ENCODE measurements at places on chromosomes 2 and 18. TPM values are rescaled to one million over a fixed set of nuclear protein-coding genes. Genes with fewer than 3 reads are reported as not detected.

The REG1B gene
- 1.8 TPM for total RNA-seq

The GPR75 gene
- total RNA-seq: 0.54 TPM

DNA sequence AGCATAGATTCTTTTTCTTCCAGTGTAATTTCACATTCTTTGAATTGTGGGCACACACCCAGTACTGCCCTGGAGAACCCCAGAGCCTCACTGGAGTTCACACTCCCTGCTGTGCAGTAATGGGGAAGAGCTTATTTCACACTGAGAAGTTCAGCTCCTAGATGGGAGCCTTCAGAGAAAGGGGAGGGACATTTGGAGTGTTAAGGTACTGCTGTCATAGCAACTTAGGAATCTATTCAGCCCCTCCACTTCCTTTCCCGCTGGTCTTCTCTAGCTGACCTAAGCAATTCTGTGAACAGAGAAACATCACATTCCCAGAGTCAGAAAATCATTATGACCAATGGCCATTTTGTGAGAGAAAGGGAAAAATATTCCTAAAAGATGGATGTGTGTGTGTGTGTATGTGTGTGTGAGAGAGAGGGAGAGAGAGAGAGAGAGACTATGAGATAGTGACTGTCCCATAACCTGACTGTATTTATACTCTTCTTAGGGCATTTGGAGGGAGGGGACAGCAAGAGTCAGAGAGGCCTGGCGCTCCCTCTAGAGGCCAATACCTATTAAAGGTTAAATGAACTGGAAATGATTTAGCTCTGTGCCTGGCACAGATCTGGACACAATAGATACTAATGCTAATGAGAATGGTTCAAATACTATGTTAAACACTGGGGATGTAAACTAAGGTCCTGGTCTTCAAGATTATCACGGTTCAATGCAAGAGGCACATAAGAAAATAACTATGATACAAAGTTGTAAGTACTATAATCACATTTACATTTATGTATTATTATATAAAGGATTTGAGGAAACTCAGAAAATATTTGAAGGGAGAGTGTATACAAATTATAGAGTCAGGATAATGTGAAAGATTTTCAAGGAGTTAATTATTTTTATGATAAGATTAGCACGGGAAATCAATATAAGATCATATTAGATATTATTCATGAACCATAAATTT, 41.5 kb upstream of the RPE start:
- no peaks in the 10 kb centered on the region for H3K27me3 ChIP-seq
- peaks cover 8% of the 10 kb centered on the region for H3K4me1 ChIP-seq
- no peak overlapping the region for H3K27ac ChIP-seq
- no peaks in the 10 kb centered on the region for H3K36me3 ChIP-seq
- no peak for DNase-seq

- H3K36me3 ChIP-seq: no peaks in the 10 kb centered on the region
- H3K4me3 ChIP-seq: no peak overlapping the region
- no peaks in the 10 kb centered on the region for H3K27me3 ChIP-seq
- H3K4me1 ChIP-seq: no peaks in the 10 kb centered on the region
- DNase-seq: no peak
Observed at GRCh38 chr18:1906421-1906820, 664.9 kb downstream of the METTL4 start.

GRCh38 chr2:188303363-188304031, 11.8 kb downstream of the GULP1 start:
- no peak for DNase-seq
- H3K27me3 ChIP-seq: no peaks in the 10 kb centered on the region
- no peak overlapping the region for H3K27ac ChIP-seq

DNA sequence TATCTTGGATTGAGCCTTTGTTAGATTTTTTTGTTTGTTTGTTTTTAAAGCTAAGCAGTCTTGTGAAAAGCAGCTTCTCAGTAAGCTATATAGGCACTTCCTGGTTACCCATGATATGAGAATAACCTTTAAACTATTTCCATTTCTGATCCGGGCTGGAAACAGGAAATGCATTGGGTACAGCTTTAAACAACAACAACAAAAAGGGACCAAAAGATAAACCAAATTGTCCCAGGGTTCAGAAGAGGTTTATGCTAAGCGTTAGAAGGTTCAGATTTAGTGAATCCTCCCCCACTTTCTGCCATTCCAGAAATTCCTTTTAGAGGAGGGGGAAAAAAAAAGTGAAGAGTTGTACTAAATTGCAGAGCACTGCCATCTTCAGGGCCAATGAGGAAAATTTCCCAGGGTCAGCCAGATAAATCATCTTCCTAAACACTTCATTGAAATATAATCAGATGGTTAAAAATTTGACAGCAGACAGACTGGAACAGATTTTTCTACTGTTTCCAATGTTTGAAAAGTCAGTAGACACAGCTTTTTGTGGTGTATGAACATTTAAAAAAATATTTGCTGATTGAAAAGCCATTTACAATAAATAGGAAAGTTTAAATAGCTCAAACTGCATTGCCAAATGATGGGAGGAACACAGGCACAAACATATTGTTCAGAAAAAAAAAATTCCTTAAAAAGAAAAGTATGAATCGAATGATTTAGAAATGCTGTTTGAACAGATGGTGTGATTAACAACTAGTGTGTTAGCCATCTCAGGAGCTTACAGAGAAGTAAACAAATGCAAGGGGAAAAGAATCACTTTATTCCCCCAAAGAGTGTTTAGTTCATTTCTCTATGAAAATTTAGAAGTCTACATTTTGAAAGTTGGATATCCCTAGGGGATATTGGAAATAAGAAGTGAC, 189.9 kb upstream of the TANK start:
- no peak for DNase-seq
- peak overlapping the region; percentile 58 for H3K4me3 ChIP-seq
- H3K27ac ChIP-seq: peak overlapping the region; percentile 73
- peaks cover 6% of the 10 kb centered on the region for H3K4me1 ChIP-seq

DNA sequence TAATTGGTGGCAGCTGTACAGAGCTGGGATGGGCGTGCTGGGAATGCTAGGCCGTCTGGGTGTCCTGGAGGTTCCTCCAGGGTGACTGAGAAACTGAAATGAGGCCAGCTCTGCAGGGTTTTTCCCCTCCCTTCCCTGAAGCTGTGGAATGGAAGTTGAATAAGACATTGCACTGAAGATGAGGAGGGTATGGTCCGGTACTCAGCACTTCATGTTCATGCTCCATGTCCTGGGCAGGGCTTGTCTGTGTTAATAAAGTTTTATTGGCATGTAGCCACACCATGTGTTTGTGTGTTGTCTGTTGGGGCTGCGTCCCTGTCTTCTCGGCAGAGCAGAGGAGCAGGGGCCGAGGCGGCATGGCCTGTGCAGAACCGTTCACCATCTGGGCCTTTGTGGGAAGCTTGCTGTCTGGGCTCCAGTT, 154.0 kb downstream of the LDLRAD4 start:
- H3K4me1 ChIP-seq: peaks cover 42% of the 10 kb centered on the region
- H3K27me3 ChIP-seq: no peaks in the 10 kb centered on the region
- no peak overlapping the region for H3K4me3 ChIP-seq
- no peak for DNase-seq

DNA sequence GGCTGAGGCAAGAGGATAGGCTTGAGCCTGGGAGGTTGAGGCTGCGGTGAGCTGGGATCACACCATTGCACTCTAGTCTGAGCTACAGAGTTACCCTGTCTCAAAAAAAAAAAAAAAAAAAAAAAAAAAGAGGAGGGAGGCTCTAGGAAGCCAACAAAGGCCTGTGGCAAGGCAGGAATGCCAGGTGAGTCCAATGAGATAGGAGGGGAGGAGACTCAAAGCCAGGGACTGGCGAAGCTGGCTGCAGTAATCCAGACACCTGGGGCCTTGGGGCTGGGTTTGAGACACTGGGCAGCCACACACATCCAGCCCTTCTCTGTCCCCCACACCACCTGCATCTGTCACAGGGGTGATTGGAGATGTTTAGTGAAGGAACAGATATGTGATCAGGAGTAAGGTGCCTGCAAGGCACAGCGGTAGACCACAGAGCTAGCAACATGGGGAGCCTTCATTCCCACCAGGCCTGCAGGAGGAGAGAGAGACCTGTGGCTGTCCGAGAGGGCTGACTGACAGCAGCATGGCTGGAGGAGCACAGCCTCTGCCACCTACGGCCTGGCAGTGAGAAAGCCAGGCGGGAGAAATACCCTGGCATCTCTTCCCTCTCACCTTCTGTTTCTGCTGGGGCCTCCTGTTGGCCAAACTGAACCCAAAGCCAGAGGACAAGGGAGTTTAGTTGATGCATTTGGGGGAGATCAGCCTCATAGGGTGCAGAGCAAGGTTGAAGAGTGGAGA, 9.5 kb downstream of the CHPF start:
- no peak for DNase-seq
- H3K4me1 ChIP-seq: no peaks in the 10 kb centered on the region
- H3K4me3 ChIP-seq: no peak overlapping the region
- no peaks in the 10 kb centered on the region for H3K27me3 ChIP-seq
- H3K27ac ChIP-seq: no peak overlapping the region
- H3K36me3 ChIP-seq: peaks cover 4% of the 10 kb centered on the region

The KCNJ3 gene
- total RNA-seq: 1.6 TPM

The SPC25 gene
- total RNA-seq: not detected

- no peaks in the 10 kb centered on the region for H3K4me1 ChIP-seq
- H3K4me3 ChIP-seq: no peak overlapping the region
- H3K27me3 ChIP-seq: no peaks in the 10 kb centered on the region
- peaks cover 24% of the 10 kb centered on the region for H3K36me3 ChIP-seq
Observed at GRCh38 chr2:45542013-45542412, 69.1 kb downstream of the SRBD1 start.

The NR4A2 gene
- total RNA-seq: 4.4 TPM

DNA sequence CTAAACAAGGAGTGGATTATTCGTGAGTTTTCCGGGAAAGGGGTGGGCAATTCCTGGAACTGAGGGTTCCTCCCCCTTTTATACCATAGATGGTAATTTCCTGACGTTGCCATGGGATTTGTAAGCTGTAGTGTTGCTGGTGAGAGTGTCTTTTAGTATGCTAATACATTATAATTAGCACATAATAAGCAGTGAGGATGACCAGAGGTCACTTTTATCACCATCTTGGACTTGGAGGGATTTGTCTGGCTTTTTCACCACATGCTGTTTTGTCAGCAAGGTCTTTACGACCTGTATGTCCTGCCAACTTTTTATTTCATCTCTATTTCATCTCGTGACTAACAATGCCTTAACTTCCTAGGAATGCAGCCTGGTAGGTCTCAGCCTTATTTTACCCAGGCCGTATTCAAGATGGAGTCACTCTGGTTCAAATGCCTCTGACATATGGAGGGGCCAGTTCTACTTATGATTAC, 124.8 kb upstream of the B3GNT2 start:
- no peak for DNase-seq
- no peaks in the 10 kb centered on the region for H3K27me3 ChIP-seq
- H3K4me3 ChIP-seq: no peak overlapping the region
- H3K27ac ChIP-seq: no peak overlapping the region

DNA sequence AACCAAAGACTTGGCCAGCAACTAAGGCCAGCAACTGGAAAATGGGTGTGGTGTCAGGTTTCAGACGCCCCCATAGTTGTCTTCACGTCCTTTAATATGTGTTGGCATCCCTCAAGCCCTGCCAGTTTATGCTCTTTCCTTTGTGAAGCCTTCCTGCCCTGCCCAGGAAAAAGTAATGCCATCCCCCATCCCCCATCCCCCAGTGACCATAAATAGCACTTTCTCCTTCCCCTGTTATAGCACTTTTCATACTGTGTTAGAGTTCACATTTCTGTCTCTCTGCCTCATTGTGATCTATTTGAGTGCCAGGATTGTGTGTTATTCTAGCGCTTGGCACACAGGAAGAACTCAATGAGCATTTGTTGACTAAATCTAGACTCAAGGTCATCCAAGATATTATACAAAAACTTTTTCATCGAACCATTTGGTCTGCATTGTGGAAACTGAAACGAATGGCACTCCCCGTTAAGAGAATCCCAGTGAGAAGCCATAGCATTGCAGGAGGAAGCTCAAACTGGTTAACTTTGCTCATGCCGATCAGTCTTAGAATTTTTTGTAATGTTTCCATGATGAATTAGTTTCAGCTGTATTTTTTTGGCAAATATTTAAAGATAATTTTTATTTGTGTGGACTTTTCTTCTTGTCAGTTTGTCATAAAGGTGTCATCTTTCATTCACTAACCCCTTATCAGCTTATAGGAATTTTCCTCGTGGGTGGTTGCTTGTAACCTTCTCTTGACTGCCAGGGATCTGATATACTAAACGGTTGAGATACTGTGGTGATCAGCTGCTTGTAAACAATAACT, 15.7 kb downstream of the CRIM1 start:
- no peaks in the 10 kb centered on the region for H3K27me3 ChIP-seq
- no peak for DNase-seq
- H3K4me1 ChIP-seq: peaks cover 100% of the 10 kb centered on the region
- peak overlapping the region; percentile 22 for H3K4me3 ChIP-seq

The CCBE1 gene
- total RNA-seq: 1.6 TPM

The SP9 gene
- not detected for total RNA-seq
